Stimulated activated CD4-positive, alpha-beta T cell treated with anti-CD3 and anti-CD28 coated beads, Interleukin-2, amount 100 ng/mL, for 24 hours (primary cell): ENCODE measurements at places on chromosomes 12 and 14.
A peak's percentile ranks its signal among the peaks of the same experiment; 100 is the strongest.

DNA sequence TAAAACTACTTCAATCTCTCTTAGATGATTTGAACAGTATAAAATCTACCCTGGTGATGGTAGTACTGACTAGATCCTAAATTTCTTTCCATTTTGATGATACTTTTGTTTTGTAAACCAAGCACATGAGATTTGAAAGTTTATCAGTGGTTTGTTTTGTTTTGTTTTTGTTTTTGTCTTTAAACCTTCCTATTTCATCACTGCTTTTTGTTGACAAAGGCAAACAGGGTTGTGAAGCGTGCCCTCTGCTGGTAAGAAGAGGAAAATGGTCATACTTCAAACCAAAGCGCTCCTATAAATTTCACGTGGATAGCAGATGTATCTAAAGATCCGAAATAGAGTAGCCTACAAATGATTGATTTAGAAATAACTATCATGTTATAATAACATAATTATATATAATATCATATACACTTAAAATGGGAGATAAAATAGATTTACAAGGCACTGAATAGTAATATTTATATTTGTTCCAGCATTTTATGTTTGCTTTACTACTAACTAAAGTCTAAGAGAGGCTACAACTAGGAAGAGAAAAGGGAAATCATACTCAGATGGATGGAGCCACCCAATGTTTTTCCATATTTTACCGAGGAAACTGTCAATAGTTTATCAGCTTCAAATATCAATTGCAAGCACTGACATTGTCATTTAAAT, 254.0 kb upstream of the USP15 start:
- DNase-seq = peak; percentile 9

GRCh38 chr12:71567537-71567936, 96.1 kb downstream of the ZFC3H1 start:
- no peak for DNase-seq

GRCh38 chr12:14362352-14362751, 3.1 kb upstream of the ATF7IP start:
- DNase-seq = no peak

- no peak for DNase-seq
These were observed 219.8 kb downstream of the CRADD start for GRCh38 chr12:93896952-93897351.

DNA sequence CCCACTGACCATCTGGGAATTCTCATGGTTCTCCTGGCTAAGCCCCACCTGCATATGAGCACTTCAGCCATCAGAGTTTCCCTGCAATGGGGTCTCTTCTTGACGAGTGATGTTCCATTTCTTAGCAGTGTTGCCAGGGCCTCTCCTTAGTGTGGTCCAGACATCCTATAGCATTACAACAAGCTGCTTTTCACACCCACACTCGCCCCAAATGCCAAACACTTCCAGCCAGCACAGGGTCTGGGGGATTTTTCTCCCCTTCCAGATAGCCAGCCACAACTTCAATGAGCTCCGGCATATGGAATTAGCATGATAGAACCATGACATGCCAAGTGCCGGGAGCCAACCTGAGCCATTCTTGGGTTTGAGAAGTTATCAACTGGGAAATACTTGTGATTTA, 267.4 kb downstream of the ZFP36L1 start:
- DNase-seq = no peak

- no peak for DNase-seq
These were observed 214.0 kb downstream of the CHST11 start for GRCh38 chr12:104670439-104671408.

- no peak for DNase-seq
These were observed 9.1 kb upstream of the ATG101 start for GRCh38 chr12:52060498-52061177.

DNA sequence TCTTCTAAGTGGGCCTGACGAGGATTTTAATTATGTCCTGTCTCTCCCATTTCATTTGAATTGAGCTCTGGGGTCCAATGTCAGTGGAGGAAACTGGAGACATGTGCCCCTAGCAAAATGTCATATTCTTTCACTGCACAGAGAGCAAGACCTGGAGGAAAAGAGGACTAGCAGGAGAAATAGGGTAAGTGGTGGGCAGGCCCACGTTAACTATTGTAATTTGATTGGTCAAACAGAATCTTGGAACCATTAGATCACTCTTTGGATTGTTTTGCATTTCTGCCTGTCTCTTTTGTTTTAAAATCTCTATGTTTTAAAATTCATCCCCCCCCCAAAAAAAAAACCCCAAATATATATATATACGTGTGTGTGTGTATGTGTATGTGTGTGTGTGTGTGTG, 113.9 kb upstream of the PELI2 start:
- DNase-seq = no peak

GRCh38 chr14:103243764-103244737, 90.0 kb upstream of the EIF5 start:
- DNase-seq = no peak

DNA sequence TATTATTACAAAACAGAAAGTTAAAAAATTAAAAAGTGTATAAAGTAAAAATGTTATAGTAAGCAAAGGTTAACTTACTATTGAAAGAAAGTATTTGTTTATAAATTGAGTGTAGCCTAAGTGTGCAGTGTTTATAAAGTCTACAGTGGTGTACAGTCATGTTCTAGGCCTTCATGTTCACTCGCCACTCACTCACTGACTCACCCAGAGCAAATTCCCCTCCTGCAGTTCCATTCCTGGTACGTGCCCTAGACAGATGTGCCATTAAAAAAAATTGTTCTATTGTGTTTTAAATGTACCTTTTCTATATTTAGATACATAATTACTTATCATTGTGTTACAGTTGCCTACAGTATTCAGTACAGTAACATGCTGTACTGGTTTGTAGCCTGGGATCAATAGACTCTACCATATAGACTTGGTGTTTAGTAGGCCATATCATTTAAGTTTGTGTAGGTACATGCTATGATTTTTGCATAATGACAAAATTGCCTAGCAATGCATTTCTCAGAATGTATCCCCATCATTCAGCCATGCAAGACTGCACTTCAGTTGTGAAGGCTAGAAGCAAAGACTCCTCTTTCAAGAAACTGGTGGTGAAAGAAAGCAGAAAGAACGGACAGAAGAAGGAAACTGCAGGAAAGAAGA, 100.6 kb downstream of the DACT1 start:
- no peak for DNase-seq

DNA sequence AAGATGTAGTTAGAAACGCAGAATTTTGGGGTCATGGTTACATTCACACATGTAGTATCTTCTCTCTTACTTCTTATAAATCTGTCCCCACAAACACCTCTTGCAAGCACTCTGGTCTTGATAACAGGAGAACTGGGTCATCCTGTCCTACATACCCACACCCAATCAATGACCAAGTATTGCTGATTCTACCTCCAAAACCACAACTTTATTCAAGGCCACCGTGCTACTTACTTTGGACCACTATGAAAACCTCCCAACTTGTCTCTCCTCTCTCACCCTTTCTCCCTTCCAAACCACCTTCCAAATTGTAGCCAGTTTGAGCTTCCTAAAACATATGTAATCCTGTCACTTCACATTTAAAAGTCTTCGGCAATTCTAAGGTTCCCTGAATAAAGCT, 5.4 kb downstream of the SERPINA11 start:
- no peak for DNase-seq

- peak; percentile 59 for DNase-seq
These were observed at the start of gene MAP3K12 for GRCh38 chr12:53499266-53500141. Gene MAP3K12 (minus strand): TSS chr12:53499458. CDS start chr12:53487391, 12,067 bp downstream.

- DNase-seq = no peak
These were observed 82.5 kb downstream of the PLCZ1 start for GRCh38 chr12:18655351-18655750.

- no peak for DNase-seq
These were observed 161.1 kb downstream of the PPFIA2 start for GRCh38 chr12:81597928-81598604.

GRCh38 chr12:19332196-19332595, 107.1 kb upstream of the AEBP2 start:
- DNase-seq = no peak

DNA sequence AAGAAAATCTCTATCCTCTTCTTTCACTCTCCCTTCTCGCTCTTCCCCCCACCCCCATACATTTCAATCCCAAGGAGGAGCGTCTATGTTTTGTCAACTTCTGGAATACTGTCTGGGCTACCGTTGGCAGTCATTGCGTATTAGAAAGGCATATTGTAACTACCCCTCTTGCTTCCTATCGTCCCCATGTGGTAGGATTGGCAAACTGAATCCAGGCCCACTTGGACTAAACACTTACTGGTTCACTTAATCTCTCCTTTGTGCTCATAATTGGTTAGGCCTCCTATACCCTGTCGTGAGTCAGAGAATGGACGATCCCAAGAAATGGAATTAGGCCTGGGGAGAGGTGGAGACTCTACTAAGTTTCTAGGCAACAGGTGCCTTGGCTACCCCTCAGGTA, 68.8 kb upstream of the SLC8A3 start:
- DNase-seq = peak; percentile 22

GRCh38 chr12:103978384-103978982, 12.8 kb downstream of the TDG start:
- DNase-seq = no peak

GRCh38 chr12:122067966-122068365, 10.6 kb upstream of the MLXIP start:
- DNase-seq = peak; percentile 40

DNA sequence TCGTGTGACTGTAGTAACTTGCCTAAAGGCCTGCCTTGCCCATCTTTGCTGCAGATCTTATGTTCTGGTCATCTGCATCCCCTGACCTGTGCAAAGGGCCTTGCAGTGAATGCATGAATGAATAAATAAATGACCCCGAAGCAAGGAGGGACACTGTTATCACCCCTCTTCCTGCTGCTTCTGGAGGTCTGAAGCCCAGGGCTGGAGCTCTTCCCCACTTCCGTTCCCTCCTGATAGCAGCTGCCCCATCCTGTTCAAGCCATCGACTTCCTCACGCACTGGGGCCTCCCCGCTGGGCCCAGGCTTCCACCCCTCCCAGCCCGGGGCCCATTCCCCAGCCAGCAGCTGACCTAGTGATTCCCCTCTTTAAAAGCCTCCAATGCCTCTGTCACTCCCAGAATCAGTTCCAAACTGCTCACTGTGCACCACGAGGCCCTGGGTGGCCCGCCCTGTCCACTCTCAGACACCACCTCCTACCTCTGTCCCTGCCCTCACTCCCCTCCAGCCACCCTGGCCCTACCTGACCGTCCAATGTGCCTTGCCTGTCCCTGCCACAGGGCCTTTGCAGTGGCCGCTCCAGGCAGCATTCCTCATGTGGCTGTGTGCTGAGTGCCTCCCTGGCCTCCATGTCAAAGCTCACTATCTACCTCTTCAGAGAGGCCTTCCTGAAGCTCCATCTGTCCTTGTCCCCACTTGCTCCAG, 78.6 kb downstream of the SCARB1 start:
- no peak for DNase-seq

DNA sequence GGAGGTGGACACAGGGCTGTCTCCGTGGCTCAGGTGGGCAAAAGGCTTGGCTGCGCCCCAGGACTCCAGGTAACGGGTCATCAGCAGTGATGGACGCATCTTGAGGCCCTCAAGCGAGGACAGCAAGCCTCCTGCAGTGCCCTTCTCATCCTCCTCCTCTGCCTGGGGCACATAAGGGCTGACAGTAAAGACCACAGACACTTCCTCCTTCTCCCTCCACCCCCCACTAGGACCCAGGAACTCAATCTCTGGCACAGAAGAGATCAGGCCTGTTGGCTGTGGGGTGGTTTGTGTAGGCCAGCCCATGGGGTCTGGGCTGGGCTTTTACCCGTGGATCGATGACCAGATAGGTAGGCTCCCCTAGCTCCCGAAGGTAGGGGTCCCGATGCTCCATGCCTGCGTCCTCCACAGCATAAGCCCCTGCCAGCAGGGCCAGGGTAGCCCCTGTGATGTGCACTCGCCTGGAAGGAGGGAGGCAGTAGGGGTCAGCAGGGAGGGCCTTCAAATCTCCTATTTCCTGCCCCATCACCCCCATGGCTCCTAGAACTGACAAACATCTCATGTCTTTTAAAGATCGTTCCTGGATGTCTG, 5.7 kb downstream of the ADCY4 start:
- DNase-seq = peak; percentile 16

DNA sequence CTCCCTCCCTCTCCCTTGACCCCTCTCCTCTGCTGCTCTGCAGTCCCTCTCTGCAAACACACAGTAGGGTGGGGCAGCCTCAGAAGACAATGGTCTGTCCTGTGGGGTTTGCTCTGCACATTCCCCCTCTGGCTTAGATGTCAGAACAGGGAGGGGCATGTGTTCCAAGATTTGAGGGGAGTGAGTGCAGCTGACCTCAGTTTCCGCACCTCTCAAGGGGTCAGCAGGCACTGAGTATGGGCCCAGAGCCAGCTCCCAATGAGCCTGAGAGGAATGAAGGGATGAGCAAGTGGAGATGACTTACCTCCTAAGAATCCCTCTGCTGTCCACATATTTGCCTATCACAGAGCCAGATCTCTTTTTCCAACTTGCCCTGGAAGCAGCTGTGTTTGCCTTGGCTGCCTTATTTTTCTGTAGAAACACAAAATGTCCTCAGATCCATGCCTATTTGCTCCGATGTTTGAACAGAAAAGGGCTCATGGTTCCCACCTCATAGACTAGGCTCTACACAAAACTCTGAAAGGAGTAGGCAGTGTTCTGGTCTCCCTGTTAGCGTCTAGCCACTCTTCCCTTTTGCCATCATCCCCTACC, 111.4 kb downstream of the CRACR2A start:
- DNase-seq = no peak

GRCh38 chr14:70663707-70664179, 22.0 kb downstream of the TTC9 start:
- DNase-seq = no peak

DNA sequence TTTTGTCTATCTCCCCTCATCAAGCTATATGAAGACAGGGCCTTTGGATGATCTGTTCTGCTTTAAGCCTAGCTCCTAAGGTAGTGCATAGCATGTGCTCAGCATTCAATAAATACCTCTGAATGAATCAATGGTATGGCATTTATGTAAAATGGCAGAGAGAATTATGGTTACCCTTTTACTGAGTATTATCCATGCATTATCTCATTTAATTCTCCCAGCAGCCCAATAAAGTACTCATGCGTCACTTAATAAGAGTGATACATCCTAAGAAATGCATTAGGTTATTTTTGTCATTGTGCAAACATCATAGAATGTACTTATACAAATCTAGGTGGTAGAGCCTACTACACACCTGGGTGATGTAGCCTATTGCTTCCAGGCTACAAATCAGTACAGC, 269.7 kb downstream of the KSR2 start:
- DNase-seq = no peak

DNA sequence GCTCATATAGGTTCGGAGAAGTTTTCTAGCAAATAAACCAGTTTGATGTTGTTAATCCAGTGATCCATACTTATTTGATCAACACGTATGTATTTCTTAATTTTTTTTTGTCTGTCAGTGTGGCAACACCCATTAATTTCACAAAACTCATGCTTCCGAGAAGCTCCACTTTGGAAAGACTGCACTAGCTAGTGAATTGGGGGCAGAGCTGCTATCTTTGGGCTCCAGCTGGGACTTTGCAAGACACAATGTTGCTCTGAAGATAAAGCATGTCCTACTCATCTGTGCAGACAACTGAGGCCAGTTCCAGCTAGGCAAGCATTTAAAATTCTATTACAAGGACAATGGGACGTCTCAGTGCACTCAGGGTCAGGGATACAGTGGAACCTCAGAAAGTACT, 298.4 kb downstream of the NUAK1 start:
- no peak for DNase-seq
